Muscle of back (tissue), 13 donors: ENCODE measurements at places on chromosomes 3 and 15. TPM values are rescaled to one million over a fixed set of nuclear protein-coding genes. Genes with fewer than 3 reads are reported as not detected.

DNA sequence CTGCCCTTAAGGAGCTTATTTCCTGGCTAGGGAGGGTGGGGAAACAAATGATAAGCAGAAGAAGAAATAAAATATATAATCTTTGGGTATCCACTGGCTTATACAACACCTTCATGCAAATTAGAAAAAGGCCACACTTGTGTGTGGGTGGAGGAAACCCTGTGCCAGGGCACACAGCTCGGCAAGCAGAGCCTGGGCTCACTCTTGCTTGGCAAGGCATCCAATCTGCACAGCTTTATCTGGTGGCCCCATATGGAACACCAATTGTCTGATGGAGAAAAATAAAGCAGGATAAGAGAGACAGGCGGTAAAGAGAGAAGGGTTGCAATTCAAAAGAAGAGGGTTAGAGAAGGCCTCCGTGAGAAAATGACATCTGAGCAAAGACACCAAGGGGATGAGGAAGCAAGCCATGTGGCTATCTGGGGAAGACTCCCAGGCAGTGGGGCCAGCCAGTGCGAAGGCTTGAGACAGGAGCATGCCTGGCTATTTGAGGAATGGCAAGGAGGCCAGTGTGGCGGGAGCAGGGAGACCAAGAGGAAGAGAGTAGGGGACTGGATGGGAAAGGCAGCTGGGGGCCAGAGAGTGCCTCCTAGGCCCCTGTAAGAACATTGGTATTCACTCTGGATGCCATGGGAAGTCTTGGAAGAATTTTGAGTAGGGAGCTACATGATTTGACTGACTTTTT is 22.5 kb upstream of the VPS8 start:
- DNase-seq = no peak

- DNase-seq = no peak
These were observed 23.6 kb downstream of the SIAH2 start for GRCh38 chr3:150739200-150739863.

DNA sequence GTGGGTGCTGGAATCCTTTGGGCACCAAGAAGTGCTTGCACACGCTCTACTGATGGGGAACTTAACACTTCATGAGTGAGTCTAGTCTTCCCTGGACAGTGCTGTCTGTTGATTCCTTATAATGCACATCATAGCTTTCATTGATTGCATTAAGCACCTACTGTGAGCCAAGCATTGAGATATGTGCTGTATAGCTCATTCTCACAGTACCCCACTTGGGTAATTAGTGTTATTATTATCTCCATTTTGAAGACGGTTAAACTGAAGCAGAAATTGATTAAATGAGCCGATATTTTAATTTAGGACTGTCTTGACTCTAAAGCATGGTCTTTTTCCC is 504 bp upstream of the PDHB start:
- DNase-seq = no peak

- DNase-seq = peak; percentile 29
These were observed 79.1 kb downstream of the SLC49A4 start for GRCh38 chr3:122873741-122874515.

ISL2 gene
- not detected for polyA plus RNA-seq

GRCh38 chr3:45528429-45528828 is 66.1 kb upstream of the LIMD1 start:
- no peak for DNase-seq

CCDC54 gene
- polyA plus RNA-seq = 1.7 TPM
